Upper lobe of left lung (tissue), 6 donors: ENCODE measurements at places on chromosomes 2 and 18. TPM values are rescaled to one million over a fixed set of nuclear protein-coding genes. Genes with fewer than 3 reads are reported as not detected.

Gene NTSR2
- total RNA-seq, result not detected

Gene ILKAP
- 42.7 TPM for total RNA-seq

Gene HS1BP3
- total RNA-seq, result 41.9 TPM

Gene TSPYL6
- 1.0 TPM for total RNA-seq

Gene IL36B
- not detected for total RNA-seq

Gene ABCG5
- 0.09 TPM for total RNA-seq

Gene DNAH6
- total RNA-seq, result 0.37 TPM

Gene B3GNT7
- 99.8 TPM for total RNA-seq

Gene AKAIN1
- not detected for total RNA-seq

Gene GPR55
- total RNA-seq, result 0.79 TPM

Gene CEBPZ
- total RNA-seq, result 45.1 TPM

Gene MPP4
- 2.1 TPM for total RNA-seq

Gene TMEM178A
- 4.2 TPM for total RNA-seq

Gene COBLL1
- 128 TPM for total RNA-seq

Gene KCNJ3
- not detected for total RNA-seq

Gene GAD1
- 0.29 TPM for total RNA-seq

Gene ALMS1
- total RNA-seq, result 49.2 TPM

Gene DIPK1C
- total RNA-seq, result 0.89 TPM

Gene DSG2
- 36.3 TPM for total RNA-seq

Gene HK2
- 29.3 TPM for total RNA-seq

Gene MCM6
- total RNA-seq, result 7.1 TPM

Gene IL36G
- total RNA-seq, result not detected

Gene STARD6
- not detected for total RNA-seq

Gene GKN2
- total RNA-seq, result 10.5 TPM

Gene ZNF385B
- 30.1 TPM for total RNA-seq
